Activated CD8-positive, alpha-beta memory T cell treated with anti-CD3 and anti-CD28 coated beads, Interleukin-2, amount 10 ng/mL, durations not matched to agents 7 days and 5 days (primary cell): ENCODE measurements at places on chromosomes 12 and 14.
A peak's percentile ranks its signal among the peaks of the same experiment; 100 is the strongest.

DNA sequence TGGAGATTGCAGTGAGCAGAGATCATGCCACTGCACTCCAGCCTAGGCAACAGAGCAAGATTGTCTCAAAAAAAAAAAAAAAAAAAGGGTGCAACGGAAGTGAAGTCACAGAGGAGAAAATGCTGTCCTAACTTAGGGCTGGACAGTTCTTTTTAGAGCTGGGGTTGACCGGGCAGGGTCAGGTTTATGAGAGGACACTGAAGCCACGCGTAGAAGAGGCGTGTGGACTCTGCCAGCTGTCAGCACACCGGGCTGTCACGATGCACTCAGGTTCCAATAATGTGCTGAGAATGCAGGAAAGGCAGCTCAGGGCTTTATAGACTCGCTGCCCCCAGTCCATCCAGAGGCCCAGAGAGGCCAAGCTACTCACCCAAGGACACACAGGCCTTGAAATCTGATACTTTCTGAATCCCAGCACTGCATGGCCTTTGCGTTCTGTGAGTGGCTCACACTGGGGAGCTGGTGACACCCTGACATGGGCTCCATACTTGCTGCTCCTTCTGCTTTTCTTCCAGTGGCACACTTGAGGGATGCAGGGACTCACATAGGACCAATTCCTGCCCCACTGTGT, 28.9 kb upstream of the SPPL3 start:
- peaks cover 2% of the 10 kb centered on the region for H3K4me1 ChIP-seq
- DNase-seq: no peak
- H3K36me3 ChIP-seq: no peaks in the 10 kb centered on the region
- no peak overlapping the region for H3K27ac ChIP-seq
- peaks cover 6% of the 10 kb centered on the region for H3K27me3 ChIP-seq

- no peaks in the 10 kb centered on the region for H3K36me3 ChIP-seq
- no peaks in the 10 kb centered on the region for H3K27me3 ChIP-seq
- no peak for DNase-seq
- no peak overlapping the region for H3K4me3 ChIP-seq
These were observed 65.9 kb downstream of the NOVA1 start for GRCh38 chr14:26531894-26532293.

DNA sequence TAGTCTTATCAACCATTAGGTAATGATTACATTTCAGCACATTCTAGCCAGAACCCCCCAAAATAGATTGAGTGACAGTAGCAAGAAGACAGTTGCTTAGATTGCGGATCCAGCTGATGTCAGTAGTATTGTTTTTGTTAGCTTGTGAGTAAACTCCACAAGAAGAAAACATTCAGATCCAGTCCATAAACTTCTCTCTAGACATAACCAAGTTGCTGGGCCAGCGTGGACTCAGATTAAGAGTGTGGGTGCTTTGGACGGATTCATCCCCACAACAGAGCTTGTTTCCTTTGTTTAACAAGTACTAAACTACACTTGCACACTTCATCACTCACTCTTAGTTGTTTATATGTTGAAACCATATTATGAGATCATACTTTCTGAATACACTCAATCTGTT, 293.4 kb downstream of the NPAS3 start:
- H3K27ac ChIP-seq: no peak overlapping the region
- no peaks in the 10 kb centered on the region for H3K27me3 ChIP-seq
- H3K36me3 ChIP-seq: no peaks in the 10 kb centered on the region
- H3K4me1 ChIP-seq: no peaks in the 10 kb centered on the region

DNA sequence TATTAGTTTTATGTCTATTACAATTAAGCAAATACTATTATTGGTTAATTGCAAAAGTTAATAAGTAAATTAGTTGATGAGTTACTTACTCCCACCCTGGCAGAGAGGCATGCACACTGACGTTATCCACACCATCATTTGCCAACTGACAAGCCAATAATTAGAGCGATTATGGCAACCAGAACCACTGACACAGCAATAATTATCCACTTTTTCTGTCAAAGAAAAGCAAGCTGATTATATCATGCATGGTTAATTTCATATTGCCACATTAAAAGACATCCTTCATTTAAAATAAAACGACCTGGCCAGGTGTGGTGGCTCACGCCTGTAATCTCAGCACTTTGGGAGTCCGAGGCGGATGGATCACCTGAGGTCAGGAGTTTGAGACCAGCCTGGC, 43.1 kb downstream of the STX2 start:
- H3K27ac ChIP-seq: no peak overlapping the region
- DNase-seq: no peak
- H3K4me3 ChIP-seq: no peak overlapping the region
- no peaks in the 10 kb centered on the region for H3K27me3 ChIP-seq

- H3K4me3 ChIP-seq: peak overlapping the region; percentile 87
- H3K36me3 ChIP-seq: no peaks in the 10 kb centered on the region
- DNase-seq: peak; percentile 59
- peaks cover 26% of the 10 kb centered on the region for H3K4me1 ChIP-seq
These were observed 911 bp downstream of the CALCOCO1 start for GRCh38 chr12:53726341-53726740.

DNA sequence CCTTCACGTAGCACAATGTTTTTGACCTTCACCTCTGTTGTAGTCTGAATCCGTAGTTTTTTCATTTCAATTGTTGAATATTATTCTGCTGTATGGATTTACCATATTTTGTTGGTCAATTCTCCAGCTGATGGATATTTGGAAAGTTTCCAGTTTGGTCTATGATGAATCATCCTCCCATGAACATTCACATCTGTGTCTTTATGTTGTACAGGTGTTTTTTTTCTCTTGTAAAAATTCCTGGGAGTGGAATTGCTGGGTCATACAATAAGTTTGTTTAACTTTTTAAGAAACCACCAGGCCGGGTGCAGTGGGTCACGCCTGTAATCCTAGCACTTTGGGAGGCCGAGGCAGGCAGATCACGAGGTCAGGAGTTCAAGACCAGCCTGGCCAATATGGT, 36.7 kb upstream of the GNG2 start:
- no peaks in the 10 kb centered on the region for H3K36me3 ChIP-seq
- no peak overlapping the region for H3K27ac ChIP-seq
- DNase-seq: no peak
- no peaks in the 10 kb centered on the region for H3K4me1 ChIP-seq
- H3K27me3 ChIP-seq: peaks cover 5% of the 10 kb centered on the region
- H3K4me3 ChIP-seq: no peak overlapping the region

- H3K27ac ChIP-seq: no peak overlapping the region
- no peaks in the 10 kb centered on the region for H3K27me3 ChIP-seq
- no peak for DNase-seq
- no peaks in the 10 kb centered on the region for H3K36me3 ChIP-seq
These were observed 214.4 kb downstream of the BMP4 start for GRCh38 chr14:53742233-53742620.

DNA sequence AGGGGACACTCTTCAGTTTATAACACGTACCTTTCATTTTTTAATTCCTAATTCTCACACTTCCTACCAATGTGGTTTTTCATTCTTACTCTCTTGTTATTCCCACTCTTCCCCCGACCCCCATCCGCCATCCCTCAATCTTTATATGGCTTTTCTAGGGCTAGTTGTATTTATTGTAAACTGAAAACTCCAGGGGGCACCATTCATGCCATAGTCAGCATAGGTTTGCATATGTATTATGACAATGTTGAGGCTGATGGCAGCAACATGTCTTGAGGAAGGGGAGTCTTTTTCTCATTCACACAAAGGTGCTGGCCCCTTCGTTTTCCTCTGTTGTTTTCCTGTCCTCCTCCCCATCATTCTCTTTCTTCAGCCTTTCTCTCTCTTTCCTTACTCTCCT, 27.7 kb upstream of the LTA4H start:
- no peaks in the 10 kb centered on the region for H3K36me3 ChIP-seq
- H3K4me3 ChIP-seq: no peak overlapping the region
- H3K27me3 ChIP-seq: no peaks in the 10 kb centered on the region
- peaks cover 22% of the 10 kb centered on the region for H3K4me1 ChIP-seq
- DNase-seq: no peak

- no peak for DNase-seq
- no peak overlapping the region for H3K4me3 ChIP-seq
- H3K36me3 ChIP-seq: no peaks in the 10 kb centered on the region
- peaks cover 51% of the 10 kb centered on the region for H3K27me3 ChIP-seq
- H3K27ac ChIP-seq: no peak overlapping the region
These were observed 25.2 kb upstream of the OAS1 start for GRCh38 chr12:112881602-112882001.

DNA sequence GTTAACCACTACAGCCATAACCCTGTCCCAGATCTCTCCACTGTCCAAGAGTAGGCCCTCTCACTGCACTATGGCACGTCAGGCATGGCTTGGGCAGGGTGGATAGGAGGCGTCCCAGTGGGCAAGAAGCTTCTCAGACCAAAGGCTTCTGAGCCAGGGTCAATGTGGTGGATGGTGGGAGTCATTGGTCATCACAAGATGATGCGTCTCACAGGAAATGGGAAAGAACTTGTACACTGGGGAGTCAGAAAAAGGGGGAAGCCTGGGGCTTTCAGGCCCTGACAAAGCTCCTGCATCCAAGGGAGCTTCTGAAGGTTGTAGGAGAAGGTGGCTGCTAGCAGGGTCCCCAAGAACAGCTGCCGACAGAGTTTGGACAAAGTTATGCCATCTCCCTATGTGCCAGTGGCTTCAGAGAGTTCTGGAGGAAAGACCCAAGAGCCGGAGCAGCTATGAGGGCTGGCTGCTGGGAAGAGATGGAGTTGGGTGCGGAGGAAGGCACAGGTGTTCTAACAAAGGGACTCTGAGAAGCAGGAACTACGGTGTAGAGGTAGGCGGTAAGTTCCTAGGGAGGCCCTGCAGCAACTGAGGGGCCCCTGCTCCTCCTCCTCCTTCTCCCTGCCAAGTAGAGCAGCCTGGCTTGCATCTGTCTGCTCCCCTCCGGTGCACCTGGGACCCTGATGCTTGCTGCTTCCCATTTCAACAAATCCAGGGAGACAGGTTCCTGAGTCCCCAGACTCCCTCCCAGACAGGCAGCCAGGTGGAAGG, 81.1 kb downstream of the ARL6IP4 start:
- no peak overlapping the region for H3K4me3 ChIP-seq
- H3K27ac ChIP-seq: no peak overlapping the region
- H3K36me3 ChIP-seq: no peaks in the 10 kb centered on the region
- DNase-seq: no peak

- no peaks in the 10 kb centered on the region for H3K27me3 ChIP-seq
- no peak overlapping the region for H3K4me3 ChIP-seq
- peaks cover 11% of the 10 kb centered on the region for H3K4me1 ChIP-seq
- DNase-seq: no peak
- no peaks in the 10 kb centered on the region for H3K36me3 ChIP-seq
- no peak overlapping the region for H3K27ac ChIP-seq
These were observed 6.2 kb downstream of the IFT43 start for GRCh38 chr14:75991753-75992152.

DNA sequence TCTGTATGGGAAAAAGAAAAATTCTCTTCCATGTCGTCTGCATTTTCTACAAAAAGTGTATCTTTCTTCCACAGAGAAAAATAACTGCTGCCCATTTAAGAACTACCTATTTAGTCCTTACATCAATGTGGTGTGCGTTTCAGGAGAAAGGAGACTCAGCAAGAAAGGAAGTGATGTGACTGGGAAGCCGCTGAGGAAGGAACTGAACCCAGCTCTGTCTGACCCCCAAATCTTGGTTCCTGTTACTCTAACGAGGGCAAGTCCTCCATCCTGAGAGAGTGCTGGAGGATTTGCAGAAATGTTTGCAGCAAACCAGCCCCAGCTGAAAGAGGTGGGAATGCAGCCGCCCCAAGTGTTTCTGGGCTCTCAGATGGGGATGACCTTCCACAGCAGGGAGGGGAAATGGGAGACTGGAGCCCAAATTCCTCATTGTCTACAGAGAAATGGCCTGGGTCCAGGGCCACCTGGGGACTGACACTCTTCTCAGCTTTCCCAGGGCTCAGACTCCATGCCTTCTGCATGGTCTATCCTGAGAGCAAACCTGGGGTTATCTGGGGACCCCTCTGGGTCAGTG, 6.7 kb upstream of the MLEC start:
- peak overlapping the region; percentile 38 for H3K4me3 ChIP-seq
- peaks cover 38% of the 10 kb centered on the region for H3K4me1 ChIP-seq
- H3K27ac ChIP-seq: no peak overlapping the region
- peaks cover 4% of the 10 kb centered on the region for H3K27me3 ChIP-seq
- no peaks in the 10 kb centered on the region for H3K36me3 ChIP-seq

- no peak overlapping the region for H3K4me3 ChIP-seq
- no peak overlapping the region for H3K27ac ChIP-seq
- no peaks in the 10 kb centered on the region for H3K4me1 ChIP-seq
- H3K36me3 ChIP-seq: no peaks in the 10 kb centered on the region
These were observed 75.8 kb upstream of the CCDC91 start for GRCh38 chr12:28114488-28114887.

- peaks cover 14% of the 10 kb centered on the region for H3K4me1 ChIP-seq
- no peaks in the 10 kb centered on the region for H3K36me3 ChIP-seq
- H3K4me3 ChIP-seq: no peak overlapping the region
- DNase-seq: no peak
- peaks cover 16% of the 10 kb centered on the region for H3K27me3 ChIP-seq
These were observed 4.6 kb upstream of the ANKRD9 start for GRCh38 chr14:102513899-102514772.

DNA sequence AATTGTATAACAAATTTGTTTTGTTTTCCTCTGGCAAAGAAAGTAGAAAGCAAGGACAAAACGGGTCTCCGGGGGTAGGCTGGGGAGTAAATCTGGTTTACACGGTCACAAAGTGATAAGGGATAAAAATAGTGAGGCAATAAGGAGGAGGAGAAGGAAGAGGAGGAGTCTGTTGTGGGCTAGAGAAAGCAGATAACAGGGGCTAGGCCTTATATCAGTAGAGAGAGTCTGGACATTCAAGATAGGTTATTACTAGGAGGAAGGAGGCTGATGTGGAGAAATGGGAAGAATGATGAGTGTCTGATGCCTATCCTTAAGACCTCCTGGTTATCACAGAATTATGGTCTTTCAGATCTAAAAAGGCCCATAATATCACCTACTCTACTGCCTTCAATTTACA, 83.2 kb upstream of the SSTR1 start:
- no peak overlapping the region for H3K4me3 ChIP-seq
- H3K36me3 ChIP-seq: no peaks in the 10 kb centered on the region
- no peaks in the 10 kb centered on the region for H3K27me3 ChIP-seq
- peaks cover 2% of the 10 kb centered on the region for H3K4me1 ChIP-seq
- no peak for DNase-seq
- no peak overlapping the region for H3K27ac ChIP-seq

GRCh38 chr12:64286521-64286920, 64.4 kb upstream of the KICS2 start:
- H3K4me1 ChIP-seq: no peaks in the 10 kb centered on the region
- no peak overlapping the region for H3K4me3 ChIP-seq
- H3K27ac ChIP-seq: no peak overlapping the region
- peaks cover 12% of the 10 kb centered on the region for H3K27me3 ChIP-seq
- no peaks in the 10 kb centered on the region for H3K36me3 ChIP-seq
- no peak for DNase-seq

GRCh38 chr12:104667139-104667538, 210.4 kb downstream of the CHST11 start:
- no peak overlapping the region for H3K27ac ChIP-seq
- no peak for DNase-seq
- peaks cover 18% of the 10 kb centered on the region for H3K36me3 ChIP-seq
- H3K27me3 ChIP-seq: no peaks in the 10 kb centered on the region
- peaks cover 59% of the 10 kb centered on the region for H3K4me1 ChIP-seq
